ENCODE measurements at places on chromosomes 13 and 19.
A peak's percentile ranks its signal among the peaks of the same experiment; 100 is the strongest.

DNA sequence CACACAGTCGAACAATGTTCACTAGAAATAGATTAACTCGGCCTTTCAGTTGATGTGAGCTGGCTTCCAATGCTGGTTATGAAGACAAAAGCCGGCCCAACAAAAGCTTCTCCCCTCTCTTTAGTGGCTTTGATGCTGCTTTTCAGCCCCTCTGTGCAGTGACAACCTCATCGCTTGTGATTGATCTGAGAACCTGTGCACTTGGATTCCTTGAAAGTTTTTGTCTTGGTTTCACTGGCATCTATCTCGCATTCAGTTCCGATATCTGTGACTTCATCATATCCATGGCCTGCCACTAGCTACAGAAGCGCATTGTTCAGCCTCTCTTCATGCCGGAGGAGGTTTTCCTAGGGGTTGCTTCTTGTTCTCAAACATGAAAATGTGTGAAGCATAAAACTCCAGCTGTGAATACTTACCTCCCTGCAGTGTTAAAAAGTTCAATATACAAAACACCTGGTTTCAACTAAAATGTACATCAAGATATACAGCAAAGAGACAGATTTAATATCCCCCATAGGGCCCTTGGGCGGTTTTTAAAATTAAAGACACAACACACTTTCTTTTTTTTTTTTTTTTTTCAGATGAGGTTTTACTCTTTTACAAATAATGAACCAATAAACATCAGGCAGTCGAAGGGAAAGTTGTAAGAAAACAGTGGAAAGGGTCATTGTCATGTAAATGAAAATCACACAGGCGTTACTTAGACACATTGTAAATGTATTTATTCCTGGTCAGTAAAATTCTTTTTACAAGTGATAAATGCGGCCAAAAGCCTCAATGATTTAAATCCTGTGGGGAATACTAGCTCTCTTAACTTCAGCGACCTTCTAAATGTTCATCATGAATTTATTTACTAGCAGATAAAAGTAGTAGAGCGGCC, 1252.8 kb downstream of the EFNB2 start:
- DNase-seq: no peak

DNA sequence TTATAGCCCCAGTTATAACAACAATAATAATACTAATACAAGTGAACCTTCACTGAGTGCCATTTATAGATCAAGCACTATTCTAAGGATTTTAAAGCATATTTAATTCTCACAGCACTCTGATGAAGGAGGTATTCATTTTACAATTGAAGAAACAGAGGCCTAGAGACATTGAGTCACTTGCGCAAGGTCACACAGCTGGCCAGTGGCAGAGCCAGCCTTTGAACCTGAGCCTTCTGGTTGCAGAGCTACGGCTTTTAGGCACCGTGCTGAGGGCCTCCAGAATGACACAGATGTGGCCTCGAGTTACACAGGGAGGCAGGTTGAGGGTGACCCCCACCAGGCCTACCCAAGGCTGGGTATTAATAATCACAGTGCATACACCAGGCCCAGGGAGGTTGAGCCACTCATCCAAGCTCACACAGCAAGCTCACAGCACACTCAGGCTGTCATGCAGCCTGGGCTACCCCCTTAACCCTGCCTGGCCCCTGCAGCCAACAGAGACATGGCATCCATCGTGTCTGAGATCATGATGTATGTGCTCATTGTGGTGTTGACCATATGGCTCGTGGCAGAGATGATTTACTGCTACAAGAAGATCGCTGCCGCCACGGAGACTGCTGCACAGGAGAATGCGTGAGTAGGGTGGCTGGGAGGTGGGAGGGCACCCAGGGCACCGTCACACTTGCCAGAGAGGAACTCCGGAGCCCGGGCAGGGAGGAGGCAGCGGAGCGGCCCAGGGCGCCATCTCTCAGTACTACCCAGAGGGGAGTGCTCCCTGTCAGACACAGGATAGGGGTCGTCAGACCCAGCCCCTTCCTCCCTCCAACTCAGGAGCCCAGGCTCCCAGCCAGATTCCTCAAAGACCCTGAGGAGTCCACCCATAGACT, 2.7 kb upstream of the HPN start:
- no peak for DNase-seq

GRCh38 chr13:27662738-27663470, 41.2 kb downstream of the POLR1D start:
- DNase-seq: no peak

DNA sequence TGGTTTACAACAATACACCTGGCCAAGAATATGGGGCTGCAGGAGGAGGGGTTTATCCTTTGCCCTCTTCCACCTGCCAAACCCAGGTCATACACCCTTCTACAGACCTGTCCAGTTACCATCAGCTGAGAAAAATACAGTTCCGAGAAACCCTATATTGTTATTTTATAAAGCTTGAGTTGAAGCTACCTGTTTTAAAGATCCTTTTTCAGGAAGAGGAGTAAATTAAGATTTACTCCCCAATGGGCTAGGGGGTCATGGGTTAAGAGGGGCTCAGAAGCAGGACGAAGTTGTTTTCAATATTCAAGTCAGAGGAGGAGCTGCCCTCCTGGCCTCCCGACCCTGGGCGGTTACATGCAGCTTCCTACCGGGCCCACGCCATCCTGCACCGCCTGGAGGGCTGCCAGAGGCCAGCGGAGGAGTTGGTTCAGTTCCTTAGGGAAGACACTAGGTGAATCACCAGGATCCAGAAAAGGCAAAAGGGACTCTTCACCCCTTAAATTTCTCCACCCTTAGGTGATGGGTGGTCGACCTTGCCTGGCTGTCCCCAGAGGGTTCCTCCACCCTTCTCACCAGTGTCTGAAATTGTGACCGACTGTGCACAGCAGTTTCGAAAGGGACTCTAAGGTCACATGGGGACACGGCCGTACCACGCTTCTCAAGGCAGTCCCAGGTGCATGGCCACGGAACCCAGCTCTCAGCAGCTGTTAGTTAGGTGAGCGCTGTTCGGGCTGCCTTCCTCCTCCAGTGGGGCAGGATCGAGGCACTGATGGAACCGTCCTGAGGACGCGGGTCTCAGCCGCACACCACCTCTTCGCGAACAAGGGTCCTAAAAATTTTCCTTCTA, 1.2 kb downstream of the GJB2 start:
- no peak for DNase-seq

GRCh38 chr13:87821512-87821911, 150.3 kb downstream of the SLITRK5 start:
- DNase-seq: no peak

GRCh38 chr13:91346850-91347201, 661 bp upstream of the MIR17HG start:
- DNase-seq: peak; percentile 20

DNA sequence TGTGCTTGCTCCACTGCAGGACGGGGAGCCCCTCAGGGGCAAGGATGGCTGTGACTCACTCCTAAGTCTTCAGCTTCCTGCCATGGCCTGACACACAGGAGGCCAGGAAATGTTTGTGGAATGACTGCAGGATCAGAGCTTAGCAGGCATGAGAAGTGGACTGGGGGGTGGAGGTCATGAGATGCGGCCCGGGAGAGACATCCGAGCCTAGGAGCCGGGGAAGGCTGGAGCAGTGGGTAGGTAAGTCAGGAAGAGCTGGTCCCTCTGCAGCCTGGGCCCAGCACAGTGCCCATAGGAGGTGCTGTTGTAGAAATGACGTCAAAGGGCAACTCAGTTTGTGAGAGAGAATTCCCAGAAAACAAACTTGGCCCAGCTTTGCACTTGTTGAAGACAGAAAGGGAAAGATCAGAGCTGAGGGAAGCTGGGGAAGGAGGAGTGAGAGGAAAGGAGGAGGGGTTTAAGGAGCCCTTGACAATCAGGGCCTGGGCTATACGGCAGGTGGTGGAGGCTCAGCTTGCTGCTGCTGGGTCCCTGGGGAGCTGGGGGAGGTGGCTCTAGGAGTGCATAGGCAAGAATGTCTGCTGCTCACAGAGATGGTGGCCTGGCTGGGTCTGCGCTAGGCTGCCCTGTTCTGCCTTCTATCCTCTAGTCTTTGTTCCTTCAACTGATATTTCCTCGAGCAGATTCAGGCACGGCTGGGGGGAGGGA, 18.5 kb downstream of the POU2F2 start:
- no peak for DNase-seq

GRCh38 chr13:29523199-29523961, 72.1 kb downstream of the SLC7A1 start:
- no peak for DNase-seq

DNA sequence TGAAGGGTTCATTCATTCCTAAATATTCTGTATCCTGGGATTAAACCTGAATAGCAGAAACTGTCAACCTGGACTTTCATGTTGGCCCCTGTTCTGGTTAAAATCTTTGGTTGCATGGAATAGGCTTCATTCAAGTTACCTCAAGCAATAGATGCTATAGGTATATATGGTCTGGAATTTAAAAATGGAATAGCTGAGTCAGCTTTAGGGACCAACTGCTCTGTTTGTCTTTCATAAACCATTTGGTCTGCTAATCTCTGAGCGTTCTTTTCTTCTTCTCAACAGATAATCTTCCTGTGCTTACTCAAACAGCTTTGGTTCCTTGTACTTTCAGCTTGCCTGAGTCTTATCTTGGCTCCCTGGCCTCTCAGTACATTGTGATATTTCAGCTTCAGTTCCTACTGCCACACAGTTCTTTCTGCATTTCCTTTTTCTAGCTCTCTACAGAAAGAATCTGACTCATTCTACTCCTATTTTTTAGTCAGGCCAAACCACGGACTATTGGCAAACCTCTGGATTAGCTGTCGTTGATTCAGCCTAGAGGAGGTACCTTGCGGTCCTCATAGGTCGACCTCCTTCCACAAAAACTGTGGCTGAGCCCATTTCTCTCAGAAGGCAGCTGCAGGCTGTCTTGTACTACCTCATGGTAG, 35.9 kb upstream of the MAB21L1 start:
- no peak for DNase-seq

DNA sequence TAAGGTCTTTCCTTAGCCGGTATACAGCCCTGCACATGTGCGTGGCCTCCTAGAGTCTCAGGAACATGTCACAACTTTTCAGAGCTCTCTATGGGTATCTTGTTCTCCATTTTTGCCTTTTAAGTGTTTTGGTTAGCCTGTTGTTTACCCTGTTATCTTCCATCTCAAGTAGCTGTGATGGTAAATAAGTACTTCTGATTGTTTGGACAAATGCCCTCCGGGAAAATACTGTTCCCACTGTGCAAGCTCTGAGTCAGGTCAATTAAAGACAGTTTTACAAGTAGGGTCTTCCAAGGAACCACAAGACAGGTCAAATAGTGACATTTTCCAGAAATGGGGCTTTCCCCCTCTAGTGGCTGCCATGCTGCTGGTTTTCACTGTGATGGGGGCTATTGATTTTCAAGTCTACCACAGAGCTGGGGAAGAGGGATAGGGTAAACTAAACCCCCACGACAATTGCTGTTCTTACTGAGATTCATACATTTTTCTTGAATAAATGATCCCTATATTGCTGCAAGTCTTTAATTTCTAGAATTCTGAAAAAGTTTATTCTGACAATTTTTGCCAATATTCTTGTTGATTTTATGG, 109.5 kb downstream of the TM9SF2 start:
- DNase-seq: no peak

GRCh38 chr19:17784201-17785008, 10.5 kb upstream of the B3GNT3 start:
- DNase-seq: peak; percentile 68

DNA sequence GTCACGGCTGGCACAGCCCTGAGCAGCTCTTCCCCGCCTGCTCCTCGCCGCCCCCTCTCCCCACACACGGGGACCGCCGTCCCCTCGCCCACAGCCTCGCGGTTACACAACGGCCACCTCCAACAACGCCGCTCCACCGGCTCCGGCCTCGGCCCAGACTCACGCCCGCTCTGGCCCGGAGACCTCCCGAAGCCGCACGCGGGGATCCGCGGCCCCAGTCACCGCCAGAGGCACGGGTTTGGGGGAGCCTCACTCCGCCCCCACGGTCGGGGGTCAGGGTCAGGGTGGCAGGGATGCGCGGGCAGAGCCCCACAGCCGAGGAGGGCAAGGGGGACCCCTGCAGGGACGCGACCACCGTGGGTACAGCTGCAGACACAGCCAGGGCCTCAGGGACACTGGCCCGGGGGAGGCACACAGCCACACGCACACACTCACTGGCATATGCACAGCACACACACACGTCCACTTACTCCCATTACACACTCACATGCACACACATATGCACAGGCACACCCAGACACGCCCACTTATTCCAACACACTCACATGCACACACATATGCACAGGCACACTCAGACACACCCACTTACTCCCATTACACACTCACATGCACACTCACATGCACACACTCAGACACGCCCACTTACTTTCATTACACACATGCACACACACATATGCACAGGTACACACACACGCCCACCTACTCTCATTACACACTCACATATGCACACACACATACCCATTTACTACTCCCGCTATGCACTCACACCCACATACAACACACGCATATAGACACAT, 1.6 kb downstream of the TTYH1 start:
- DNase-seq: no peak

DNA sequence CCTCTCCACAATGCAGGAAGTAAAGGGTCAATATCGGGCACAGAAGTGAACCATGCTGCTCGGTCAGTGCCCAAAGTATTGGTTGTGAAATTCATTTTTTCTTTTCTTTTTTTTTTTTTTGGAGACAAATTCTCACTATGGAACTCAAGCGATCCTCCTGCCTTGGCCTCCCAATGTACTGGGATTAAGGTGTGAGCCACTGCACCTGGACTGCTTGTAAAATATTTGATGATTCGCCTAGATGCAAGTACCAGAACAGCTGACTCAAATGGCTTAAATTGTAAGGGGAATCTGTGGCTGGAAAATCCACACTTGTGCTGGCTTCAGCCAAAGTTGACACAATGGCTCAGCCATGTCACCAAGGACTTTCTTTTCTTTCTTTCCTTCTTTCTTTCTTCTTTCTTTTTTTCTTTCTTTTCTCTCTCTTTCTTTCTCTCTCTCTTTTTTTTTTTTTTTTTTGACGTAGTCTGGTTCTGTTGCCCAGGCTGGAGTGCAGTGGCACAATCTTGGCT, 43.7 kb downstream of the NUMBL start:
- no peak for DNase-seq

DNA sequence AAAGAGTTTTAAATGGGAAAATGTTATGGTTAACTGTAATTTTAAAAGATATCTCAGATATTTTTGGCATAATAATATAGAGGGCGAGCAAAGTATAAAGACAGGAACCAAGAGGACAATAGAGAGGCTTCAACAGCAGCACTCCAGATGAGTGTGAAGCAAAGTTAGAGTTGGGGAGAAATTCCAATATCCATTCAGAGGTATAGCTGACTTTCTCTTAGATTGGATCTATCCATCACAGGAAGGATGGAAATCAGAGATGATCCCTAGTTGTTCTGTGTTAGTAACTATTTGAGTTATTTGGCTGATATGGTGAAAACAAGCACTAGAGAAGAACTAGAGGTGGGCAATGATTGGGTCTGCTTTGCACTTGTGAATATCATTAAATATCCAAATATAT, 786.0 kb upstream of the KLHL1 start:
- no peak for DNase-seq

DNA sequence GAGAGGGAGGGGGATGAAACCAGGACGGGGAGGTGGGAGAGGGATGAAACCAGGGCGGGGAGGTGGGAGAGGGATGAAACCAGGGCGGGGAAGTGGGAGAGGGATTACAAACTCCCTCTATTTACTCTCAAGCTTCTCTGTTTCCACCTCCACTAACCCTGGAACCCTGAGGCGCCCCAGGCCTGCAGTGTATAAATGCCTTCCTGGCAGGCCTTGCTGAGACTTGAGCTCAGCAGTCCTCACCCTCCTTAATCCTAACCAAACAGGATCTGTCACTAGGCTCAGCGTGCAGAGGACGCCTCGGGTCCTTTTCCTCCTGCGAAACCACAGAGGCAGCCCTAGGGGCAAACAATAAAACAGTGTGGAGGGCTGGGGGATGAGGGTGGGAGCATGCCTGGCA, 32.1 kb upstream of the OR1M1 start:
- DNase-seq: no peak

- no peak for DNase-seq
Measured at GRCh38 chr19:35345671-35346111, 2.0 kb upstream of the FFAR1 start.

All from T-helper 17 cell (primary cell).